ENCODE measurements at places on chromosomes 3 and 15.
A peak's percentile ranks its signal among the peaks of the same experiment; 100 is the strongest.

GRCh38 chr15:84586696-84587095, 14.1 kb upstream of the ZSCAN2 start:
- ATAC-seq = no peak

GRCh38 chr3:76349715-76350480, 564.5 kb upstream of the ZNF717 start:
- no peak for ATAC-seq

DNA sequence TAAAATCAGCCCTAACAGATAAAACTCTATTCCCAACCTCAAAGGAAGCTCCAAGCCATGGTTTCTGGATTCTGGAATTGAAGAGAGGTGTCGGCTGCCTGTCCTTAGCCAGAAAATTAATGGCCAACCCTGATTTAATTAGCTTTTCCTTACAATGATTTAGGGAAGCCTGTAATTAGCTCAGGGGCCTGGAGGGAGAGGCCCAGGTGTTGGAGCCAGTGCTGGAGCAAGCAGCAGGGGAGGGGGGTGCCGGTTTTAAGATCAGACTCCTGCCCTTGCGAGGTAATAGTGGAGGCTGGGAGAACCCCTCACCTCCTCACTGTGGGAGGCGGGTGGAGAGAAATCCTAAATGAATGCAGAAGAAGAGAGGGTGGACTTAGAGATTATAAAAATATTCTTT, 14.7 kb upstream of the ATP2B2 start:
- no peak for ATAC-seq

GRCh38 chr3:147304756-147305155, 101.6 kb downstream of the ZIC4 start:
- no peak for ATAC-seq

- ATAC-seq = no peak
These were observed 19.6 kb upstream of the GOLGA8B start for GRCh38 chr15:34603095-34603494.

GRCh38 chr15:44286814-44287452, 1.6 kb upstream of the GOLM2 start:
- no peak for ATAC-seq

GRCh38 chr3:102346897-102347296, 87.9 kb upstream of the ZPLD1 start:
- ATAC-seq = no peak

DNA sequence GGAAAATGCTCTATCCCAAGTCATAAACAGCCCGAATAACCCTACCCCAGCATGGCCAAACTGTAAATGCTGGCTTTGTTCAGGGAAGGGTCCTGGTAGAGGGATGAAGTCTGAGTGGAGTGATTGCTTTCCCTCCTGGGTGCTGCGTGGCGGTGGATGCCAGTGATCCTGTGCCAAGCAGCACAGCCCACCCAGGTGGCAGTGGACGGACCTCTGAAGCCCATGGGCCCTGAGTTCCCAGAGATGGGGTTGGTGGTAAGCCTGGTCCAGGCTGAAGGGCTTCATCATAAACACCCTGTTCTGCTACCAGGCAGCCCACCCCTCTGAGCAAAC, 69.3 kb upstream of the ITGA11 start:
- no peak for ATAC-seq

GRCh38 chr15:64917211-64917610, 5.5 kb downstream of the ANKDD1A start:
- no peak for ATAC-seq

- ATAC-seq = no peak
These were observed 94.8 kb upstream of the TLE3 start for GRCh38 chr15:70192490-70192889.

DNA sequence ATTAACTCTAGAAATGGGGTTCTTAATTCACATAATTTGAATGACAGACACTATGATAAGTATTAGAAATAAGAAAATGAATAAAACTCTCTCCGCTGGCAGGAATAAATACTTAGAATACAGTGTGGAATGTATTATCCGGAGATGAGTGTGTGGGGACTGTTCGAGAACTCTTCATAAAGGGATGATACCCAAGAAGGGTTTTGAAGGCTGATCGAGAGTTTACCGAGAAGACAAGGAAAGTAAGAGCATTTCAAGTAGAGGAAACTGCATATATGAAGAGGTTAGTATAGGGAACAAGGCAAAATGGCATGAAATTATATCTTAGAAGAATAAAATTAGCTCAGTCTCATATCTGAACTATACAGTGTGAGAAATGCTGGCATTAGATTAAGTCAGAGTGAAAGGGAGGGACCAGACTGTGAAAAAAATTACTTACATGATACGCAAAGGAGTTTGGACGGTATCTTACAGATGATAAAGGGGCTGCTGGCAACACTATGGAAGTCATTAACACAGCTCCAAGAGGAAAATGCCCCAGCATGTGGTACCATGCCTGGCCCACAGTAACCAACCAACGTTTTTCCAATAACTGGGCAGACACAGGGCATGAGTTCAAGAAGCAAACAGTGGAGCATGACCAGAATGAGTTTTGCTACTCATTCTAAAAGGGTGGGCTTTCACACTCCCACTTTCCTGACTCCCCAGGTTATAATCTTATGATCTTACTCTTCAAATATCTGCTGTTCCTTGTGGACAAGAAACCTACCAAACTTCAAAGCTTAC, 6.5 kb downstream of the DCBLD2 start:
- ATAC-seq = no peak

GRCh38 chr3:183210862-183211341, 42.2 kb upstream of the B3GNT5 start:
- peak; percentile 68 for ATAC-seq

- ATAC-seq = no peak
These were observed 22.8 kb downstream of the KLHL25 start for GRCh38 chr15:85771781-85772445.

DNA sequence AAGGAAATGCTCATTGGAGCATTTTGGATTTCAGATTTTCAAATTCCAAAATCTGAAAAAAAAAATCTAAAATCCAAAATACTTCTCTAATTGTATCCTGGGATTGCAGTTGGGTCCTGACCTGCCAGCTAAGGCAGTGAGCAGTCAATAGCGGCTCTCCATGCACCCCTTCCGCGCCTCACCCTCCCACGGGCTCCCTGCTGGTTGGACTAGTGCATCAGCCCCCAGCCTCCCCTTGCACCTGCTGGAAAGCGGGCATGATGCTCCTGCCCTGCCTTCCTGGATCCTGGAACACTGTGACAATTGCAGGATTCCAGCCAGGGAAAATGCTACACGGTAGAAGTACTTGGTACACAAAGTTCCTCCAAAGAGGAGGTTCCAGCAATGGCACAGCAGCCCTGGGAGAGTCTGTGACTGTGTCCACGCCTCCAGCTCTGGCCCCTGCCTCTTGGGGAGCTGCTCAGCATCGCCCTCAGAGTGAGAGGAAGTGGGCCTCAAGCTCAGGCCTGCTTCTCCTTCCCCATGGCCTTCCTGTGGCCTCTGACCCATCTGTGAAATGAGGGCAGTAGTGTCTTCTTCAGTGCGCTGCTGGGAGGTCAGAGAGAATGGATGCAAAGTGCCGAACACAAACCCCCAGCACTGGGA, 39.5 kb upstream of the CHRNB4 start:
- no peak for ATAC-seq

DNA sequence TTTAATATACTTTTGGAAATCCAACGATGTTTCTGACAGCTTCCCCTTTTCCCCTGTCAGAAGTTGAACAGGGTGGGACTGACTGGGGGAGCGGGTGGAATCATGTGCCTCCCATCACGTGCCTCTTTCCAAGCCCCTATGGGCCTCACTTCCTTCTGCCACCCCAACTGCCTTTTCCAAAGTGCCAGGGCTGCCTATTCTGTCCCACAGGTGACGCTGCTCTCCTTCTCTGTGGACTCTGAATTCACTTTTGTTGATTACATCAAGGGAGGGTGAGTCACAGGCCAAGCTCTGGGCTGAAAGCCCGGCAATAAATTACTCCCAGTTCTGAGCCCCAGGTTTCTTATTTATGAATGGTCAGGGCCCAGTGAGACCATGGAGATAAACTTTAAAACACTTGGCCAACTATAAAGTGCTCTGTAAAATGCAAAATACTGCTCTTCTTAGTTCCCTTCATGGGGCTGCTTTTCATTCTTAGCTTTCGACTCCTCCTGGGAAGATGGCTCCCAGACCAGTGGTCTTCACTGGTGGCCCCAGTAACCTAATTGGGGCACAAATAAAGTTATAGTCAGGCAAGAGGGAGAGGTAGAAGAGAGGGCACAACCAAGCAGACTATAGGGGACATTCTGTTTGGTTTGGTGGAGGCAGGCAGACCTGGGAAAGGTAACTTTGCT, 12.3 kb downstream of the CPNE9 start:
- ATAC-seq = peak; percentile 79

DNA sequence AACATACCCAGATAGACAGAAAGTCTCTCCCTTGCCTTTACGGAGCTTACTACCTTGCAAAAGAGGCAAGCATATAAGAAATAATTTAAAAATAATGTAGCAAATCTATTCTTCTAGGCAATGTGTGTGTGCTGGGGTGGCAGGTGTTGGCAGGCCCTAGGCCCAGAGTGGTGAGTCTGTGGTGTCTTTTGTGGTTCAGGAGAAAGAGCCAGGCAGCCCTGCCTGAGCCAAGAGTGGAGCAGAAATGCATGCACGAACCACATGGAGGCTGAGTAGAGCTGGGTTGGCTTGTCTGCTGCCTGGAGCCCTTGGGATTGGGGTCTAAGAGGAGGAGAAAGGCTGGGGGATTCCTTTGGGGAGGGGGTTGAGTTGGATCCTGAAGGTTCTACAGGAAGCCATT, 70.2 kb upstream of the MYZAP start:
- no peak for ATAC-seq

- ATAC-seq = no peak
These were observed 520 bp downstream of the ZNF654 start for GRCh38 chr3:88059380-88060170.

DNA sequence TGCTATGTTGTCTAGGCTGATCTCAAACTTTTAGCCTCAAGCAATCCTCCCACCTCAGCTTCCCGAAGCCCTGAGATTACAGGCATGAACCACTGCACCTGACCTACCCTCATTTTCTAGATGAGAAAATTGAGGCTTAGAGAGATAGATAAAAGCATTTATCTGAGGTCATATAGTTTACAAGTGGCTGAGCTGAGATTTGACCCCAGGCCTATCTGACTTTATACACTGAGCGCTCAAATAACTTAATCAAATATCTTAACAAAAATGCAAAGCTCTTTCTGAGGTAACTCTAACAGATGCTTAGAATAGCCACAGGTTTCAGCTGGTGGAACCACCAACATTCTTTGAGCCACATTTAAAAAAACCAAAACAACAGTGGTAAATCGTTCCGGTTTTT, 5.5 kb downstream of the PLS1 start:
- no peak for ATAC-seq

GRCh38 chr3:130991126-130991525, 35.5 kb downstream of the ASTE1 start:
- ATAC-seq = no peak

DNA sequence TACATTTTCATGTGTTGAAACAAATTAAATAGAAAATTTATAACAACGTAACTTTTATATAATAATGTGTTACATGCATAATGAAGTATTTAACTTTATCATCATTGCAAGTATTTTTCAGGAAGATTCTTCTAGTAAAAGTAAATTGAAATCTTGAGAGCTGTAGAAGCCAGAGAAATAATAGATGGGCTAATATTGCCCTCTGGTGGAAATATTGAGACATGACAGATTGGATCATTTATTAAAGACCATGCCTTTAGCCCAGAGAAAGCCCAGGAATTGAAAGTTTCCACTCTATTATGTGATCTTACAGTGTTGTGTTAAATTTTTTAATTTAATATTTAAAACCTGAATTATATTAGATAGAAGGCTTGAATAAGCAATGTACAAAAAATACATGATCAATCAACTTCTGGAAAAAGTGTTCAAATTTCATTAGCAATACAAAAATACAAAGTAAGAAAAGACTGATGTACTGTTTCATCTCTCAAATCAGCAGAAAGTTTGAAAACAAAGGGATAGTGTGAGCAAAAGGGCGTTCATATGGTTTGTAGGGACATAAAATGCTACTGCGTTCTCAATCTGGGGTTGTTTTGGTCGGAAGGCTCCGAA, 52.7 kb upstream of the SPTSSB start:
- ATAC-seq = no peak

DNA sequence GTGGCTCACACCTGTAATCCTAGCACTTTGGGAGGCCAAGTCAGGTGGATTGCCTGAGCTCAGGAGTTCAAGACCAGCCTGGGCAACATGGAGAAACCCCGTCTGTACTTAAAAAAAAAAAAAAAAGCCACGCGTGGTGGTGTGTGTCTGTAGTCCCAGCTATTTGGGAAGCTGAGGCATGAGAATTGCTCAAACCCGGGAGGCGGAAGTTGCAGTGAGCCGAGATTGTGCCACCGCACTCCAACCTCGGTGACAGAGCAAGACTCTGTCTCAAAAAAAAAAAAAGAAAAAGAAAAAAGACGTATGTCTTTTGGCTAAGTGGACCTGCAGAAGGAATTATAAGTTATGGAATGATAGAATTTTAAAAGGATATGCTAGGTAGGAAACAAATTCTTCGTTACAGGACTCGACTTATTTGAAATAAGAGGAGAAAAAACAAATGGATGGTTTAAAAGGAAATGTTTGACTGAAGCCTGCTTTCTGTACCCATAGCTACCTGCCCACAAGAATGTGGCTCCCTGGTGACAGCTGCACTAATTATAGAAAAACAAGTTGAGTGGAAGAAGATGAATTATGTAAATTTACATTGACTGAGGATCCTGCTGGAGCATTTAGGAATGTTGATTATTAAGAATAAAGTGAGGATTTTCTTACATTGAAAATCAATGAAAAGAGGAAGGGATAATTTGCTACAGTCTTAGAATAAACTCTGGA, 36.0 kb upstream of the SKIL start:
- ATAC-seq = no peak

- no peak for ATAC-seq
These were observed 16.8 kb downstream of the TNIK start for GRCh38 chr3:171443211-171443957.

- no peak for ATAC-seq
These were observed 271.5 kb upstream of the TBL1XR1 start for GRCh38 chr3:177468816-177469215.

- ATAC-seq = no peak
These were observed 42.3 kb upstream of the FXR1 start for GRCh38 chr3:180870008-180870699.

DNA sequence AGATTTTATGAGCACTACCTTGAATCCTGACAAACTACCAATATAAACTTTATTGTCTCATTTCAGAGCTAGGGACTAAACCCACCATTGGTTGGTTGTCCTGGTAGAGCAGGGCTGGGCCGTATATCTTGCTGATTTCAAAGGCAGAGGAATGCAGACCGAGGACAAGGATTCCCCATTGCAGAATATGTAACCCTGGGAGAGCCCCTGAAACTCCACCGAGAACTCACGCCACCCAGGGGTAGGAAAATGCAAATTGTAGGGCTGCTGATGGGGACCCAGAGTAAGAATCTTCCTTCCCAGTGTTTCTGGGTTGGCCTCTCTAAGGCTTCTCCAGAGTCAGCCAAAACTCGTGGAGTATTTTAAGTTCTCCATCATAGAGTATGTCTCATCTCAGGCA, 235.3 kb downstream of the ABHD5 start:
- ATAC-seq = no peak

DNA sequence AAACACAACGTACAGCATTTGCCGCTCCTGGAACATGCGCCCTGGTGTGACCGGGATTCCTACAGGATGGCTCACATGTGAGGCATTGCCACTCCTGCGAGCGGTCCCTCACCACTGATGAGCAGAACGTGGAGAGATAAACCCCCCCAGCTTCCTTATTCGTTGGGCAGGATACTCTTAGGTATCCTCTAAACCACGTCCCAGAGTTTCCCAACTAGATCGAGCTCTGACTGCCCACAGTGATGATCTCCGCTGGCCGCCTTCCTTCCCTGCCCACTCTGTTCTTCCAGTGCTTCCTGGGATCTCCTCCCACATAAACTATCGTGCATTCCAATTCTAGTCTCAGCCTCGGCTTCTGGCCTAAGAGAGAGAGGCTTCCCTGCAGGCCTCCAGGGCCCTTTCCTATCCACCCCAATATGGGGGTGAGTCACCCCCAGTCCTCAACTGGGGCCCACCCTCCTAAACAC, 91.8 kb downstream of the TOP2B start:
- ATAC-seq = no peak
